ENCODE measurements at places on chromosomes 2 and 18.
A peak's percentile ranks its signal among the peaks of the same experiment; 100 is the strongest.

DNA sequence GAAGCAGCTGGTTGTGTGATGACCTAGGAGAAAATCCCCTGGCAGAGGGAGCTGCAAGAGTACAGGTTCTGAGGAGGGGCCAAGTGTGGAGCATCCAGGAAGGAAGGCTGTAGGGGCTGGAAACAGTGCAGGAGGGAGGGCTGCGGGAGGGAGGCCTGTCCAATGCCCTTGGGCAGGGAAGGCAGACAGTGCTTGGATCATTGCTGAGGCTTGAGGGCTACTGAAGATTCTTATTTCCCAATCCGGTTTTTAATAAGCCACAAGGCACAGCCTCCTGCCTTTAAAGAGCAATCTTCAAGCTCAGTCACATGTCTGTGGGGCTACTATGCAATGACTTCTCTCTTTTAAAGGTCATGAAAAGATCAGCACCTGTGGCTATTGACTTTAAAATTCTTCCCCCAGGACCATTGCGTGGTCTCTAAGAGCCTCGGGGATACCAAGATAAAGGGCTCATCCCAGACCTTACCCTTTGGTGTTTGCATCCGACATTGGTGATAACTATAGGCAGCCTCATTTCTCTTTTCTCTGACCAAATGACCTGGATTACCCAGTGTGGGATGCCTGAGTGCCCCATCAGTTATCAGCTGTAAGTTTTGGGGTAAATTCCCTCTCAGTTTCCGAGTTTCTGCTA lies 149.6 kb downstream of the DOCK10 start:
- DNase-seq: no peak

GRCh38 chr2:46411245-46411641 lies 68.1 kb upstream of the TMEM247 start:
- no peak for DNase-seq

DNA sequence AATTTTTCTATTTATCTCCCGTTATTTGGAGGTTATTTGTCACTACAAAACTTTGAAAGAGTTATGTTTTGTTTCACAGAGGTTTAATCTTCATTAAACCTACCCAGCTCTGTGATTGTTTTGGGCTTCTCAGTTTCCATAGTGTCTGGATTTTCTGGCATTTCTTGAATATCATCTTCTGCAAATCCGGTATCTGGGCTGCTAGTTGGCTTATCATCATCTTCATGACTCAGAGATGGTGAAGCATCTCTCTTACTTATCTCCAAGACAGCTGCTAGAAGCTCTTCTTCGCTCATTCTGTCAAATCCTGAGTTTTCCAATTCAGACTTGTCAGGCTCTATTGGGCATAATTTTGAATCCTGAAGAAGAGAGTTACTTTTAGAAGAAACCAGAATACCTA lies 55.6 kb downstream of the VIL1 start:
- no peak for DNase-seq

DNA sequence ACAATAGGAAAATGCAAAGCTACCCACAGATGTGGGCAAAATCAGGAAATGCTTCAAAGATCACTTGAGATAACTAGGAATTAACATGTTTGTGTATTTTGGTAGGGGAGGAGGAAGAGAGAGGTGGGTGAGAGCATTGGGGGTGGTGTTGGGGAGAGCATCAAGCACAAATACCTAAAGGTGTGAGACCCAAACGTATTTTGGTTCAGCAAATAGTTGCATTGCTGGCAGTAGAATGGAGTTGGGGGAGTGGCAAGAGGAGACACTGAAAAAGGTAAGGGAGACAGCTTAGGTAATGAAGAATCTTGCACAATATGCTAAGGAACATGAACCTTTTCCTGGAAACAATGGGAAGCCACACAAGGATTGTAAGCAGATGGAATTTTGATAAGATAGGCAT lies 1.5 kb upstream of the PELI1 start:
- DNase-seq: no peak

DNA sequence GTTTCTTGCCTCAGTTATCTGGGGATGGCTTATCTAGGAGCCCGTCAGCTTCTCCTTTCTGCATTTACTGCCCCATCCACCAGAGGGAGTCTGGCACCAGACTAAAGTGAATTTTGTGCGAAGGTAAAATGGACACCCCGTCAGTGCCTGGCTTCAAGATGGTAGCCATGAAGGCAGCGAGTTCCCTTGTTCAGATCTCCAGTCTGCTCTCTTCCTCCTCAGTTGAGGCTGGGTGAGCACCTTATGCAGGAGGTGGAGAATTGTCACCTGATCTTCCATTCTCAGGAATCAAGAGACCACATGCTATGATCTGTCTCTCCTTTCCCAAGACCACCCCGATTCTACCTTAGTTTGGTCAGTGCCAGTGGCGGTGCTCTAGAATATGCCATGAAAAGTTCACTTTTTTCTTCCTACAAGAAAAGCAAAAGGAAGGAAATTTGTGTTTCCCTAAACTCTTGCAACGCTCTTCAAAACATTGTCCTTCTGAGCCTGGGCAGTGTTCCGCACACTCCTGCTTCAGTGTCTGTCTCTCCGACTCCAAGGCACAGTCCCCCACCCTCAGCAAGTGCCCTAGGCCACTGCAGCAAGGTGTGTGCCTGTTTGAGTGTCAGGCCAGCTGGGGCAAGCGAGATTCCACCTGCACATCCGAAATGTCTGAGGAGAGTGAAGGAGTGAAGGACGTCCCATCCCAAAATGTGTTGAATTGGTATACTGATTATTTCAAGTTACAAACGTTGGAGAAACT lies 168.6 kb downstream of the SS18 start:
- peak; percentile 48 for DNase-seq

DNA sequence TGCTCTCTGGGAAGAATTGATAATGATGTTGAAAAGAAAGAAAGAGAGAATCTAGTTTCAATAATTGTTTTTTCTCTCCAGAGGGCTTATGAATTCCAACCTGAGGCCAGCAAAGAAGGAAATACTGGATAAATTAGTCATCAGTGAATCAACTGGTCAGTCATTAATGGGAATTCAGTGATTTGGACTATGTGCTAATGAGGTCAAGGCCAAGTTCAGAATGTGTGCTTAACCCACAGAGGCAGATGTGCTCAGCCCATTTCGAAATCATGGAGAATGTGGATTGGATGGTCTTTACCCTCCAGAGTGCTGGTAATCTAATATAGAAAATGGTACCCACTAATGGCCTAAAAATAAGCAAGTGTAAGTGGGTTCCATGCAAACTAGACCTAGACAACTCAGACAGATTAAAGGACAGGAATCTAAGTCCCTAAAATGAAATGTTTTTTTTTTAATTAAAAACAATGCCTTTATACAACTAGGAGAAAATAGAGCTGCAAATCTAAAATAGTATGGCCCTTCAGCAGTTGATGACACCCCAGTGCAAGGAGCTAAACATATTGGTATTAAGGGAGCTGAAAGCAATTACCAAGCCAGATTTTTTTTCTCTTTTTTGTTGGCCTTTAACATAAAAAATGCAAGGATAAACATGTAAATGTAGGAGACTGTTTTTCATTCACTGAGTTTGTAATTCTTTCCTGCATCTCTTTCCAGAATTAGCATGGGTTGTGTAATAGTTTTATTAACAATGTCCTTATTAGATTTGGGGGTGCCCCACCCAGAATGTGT lies 296.9 kb downstream of the SATB2 start:
- DNase-seq: no peak

GRCh38 chr18:48657447-48658120 lies 118.8 kb downstream of the CTIF start:
- no peak for DNase-seq

GRCh38 chr2:238895891-238896600 lies 48.2 kb downstream of the TWIST2 start:
- DNase-seq: no peak

DNA sequence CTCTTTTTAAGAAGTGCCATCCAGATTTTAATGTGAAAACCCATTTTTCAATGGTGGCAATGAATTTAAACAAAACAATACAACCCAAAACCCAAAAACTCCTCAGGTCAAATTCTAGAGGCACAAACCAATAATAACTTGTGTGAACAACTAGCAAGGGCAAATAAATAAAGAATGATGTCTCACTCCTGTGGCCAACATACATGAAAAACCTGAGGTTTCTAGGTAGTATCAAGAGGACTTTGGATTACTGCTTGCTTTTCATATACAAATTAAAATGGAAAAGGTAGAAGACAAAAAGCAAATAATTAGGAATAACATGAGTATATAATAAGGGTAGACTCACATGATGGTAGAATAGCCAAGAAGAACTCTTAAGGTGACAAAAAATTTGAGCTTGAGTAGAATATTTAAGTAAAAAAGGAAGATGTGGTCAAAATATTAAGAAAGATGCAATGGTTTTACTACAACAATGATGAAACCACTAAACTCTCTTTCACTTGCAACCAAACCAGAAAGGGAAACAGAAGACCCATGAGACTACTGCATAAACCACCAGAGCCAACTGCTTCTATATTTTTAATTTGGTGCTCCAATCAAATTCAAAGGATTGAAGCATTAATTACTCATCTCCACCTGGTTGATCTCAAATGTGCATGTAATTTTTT lies 53.5 kb downstream of the DARS1 start:
- DNase-seq: no peak

GRCh38 chr2:28225473-28226080 lies 167.1 kb upstream of the FOSL2 start:
- no peak for DNase-seq

DNA sequence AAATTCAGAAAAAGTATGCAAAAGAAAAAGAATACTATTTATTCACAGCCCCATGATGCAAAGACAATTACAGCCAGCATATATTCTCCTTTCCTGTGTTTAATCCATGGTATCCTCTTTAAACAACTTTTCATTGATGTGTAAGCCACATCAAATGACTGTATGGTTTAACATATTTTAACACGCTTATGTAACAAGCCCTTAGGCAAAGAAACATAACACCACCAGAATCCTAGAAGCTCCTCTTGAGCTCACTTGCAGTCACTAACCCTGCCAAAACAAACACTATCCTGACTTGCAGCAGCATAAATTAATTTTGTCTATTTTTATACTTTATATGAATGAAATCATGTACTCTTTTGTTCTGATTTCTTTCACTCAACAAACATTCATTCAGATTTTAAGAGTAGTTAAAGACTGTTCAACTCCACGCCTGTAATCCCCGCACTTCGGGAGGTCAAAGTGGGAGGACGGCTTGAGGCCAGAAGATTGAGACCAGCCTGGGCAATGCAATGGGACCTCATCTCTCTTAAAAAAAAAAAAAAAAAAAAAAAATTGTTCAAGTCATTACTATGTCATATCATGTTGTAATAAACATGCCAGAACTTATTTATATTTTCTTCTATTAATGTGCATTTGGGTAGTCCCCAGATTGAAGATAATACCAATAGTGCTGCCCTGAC lies 226.3 kb downstream of the NBAS start:
- DNase-seq: no peak

- DNase-seq: no peak
Observed at GRCh38 chr2:19219060-19219459, 139.4 kb downstream of the OSR1 start.

All from stimulated activated CD4-positive, alpha-beta T cell treated with anti-CD3 and anti-CD28 coated beads, Interleukin-2, amount 100 ng/mL, for 24 hours (primary cell).